H4 (cell line): ENCODE measurements at places on chromosomes 2 and 18. TPM values are rescaled to one million over a fixed set of nuclear protein-coding genes. Genes with fewer than 3 reads are reported as not detected.
A peak's percentile ranks its signal among the peaks of the same experiment; 100 is the strongest.

Gene MERTK
- total RNA-seq: 0.25 and 0.62 TPM in 2 replicates

GRCh38 chr18:79945118-79946042 is 6.1 kb downstream of the SLC66A2 start:
- no peak for DNase-seq

Gene AOX1
- 0.06 and 3.3 TPM in 2 replicates for total RNA-seq

DNA sequence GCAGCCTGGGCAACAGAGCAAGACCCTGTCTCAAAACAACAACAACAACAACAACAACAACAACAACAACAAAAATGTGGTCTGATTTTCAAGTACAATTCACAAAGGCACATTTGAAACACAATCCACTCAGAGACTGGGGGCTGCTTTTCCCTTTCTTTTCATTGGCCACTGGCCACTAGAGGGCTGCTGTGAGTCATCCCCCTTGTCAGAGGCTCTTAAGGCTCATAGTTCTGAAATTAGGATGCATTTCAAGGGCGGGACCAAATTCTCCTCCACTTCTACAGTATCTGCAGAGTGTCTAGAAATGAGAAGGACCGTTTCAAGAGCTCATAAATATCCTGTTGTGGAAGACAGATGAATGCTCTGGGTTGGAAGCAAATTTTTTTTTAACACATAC is 285.4 kb downstream of the NRXN1 start:
- DNase-seq: peak; percentile 4

Gene EMILIN1
- 10.8 and 30.2 TPM in 2 replicates for total RNA-seq

Gene GKN1
- total RNA-seq: not detected in 2 replicates

Gene PCBP1
- 15.1 and 23.2 TPM in 2 replicates for total RNA-seq

Gene KHK
- 0.14 and 0.48 TPM in 2 replicates for total RNA-seq

GRCh38 chr2:213162516-213163118 is 11.2 kb upstream of the IKZF2 start:
- no peak for DNase-seq

DNA sequence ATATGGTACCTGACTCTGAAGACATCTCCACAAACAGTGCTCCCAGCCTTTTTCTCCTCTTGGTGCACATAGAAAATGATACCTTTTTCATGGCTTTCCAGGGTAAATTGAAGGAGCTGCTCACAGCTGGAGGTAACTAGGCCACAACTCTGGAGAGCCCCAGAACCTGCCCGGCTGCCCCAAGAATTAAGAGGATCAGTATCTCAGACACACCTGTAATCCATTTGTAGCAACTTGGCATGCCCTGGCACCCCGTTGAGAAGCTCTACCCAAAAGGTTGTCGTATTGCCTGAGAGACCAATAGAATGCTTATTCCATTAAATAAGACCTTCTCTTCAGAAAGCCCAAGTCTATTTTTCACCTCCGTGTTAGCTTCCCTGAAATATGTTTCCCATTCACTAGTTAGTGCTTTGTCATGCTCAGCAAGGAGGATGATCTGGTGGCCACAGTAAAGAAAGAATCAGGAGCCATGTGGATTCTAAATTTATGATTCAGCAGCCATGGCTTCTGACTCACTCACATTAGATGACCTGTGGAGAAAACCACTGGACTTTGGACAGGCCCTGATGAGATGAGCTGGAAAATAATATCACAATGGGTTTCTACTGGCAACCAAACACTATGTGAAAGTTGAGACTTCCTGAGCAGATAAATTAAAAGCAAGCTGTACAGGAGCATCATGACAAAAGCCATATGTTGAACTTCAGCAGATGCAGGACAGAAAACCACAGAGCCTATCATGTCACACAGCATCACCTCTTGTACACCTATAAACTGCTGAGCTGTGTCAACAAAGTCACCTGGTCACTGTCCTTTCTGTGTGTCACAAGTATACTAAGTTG is 253.3 kb upstream of the OSR1 start:
- peak; percentile 43 for DNase-seq

Gene ITPRIPL1
- not detected in 2 replicates for total RNA-seq

Gene SPHKAP
- total RNA-seq: 0.02 TPM in 1 of 2 replicates, not detected in the other

DNA sequence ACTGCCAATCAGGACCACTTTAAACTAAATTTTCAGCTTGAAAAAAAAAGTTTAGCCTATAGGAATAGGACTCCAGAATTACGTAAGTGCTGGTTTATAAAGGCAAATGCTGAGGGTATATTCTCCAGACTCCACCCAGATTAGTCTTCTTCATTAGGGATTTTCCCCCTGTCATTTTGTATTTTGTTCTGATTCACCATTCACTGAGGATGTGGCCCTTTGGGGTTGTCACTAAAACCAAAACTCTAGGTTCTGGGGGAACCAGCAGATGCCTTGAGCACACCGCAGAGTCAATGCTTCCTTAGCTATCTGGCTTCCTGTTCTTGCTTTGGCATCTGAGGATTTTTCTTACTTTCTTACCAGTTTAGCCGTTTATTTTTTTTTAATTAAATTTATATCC is 10.5 kb downstream of the SCYGR4 start:
- no peak for DNase-seq

- DNase-seq: no peak
Observed at GRCh38 chr2:157052685-157053224, 204.8 kb upstream of the GALNT5 start.
